Astrocyte (in vitro differentiated cells and primary cell): ENCODE measurements at places on chromosomes 16 and 17.
A peak's percentile ranks its signal among the peaks of the same experiment; 100 is the strongest.

GRCh38 chr16:2924901-2925755, 13.4 kb downstream of the FLYWCH1 start:
- DNase-seq = no peak

DNA sequence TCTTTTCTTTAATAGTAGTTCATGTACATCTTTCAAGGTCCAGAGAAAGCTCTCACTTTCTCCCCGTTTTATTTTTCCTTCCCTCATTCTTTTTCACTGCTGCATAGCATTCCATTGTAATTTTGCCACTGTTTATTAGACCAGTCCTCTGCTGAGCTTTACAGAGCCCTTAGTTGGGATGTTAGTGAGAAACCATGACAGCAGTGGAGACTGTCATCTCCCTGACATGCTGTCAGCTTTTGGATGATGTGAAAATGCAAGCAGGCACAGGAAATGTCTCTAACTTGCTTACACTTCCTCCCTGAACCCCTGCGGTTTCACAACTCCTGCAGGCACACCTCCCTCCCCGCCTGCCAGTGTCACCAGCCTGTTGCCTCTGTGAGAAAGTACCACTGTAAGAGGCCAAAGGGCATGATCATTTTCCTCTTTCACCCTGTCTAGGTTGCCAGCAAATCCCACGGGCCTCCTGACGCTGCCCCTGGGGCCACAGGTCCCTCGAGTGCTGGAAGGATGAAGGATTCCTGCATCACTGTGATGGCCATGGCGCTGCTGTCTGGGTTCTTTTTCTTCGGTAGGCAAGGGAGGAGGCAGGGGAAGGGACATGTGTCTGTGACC, at the start of gene ITGAL:
TSS of gene ITGAL (plus strand) at position 415 of the 615 bp plus-strand sequence. CDS start at position 511, 96 bp downstream.
- no peak for DNase-seq

DNA sequence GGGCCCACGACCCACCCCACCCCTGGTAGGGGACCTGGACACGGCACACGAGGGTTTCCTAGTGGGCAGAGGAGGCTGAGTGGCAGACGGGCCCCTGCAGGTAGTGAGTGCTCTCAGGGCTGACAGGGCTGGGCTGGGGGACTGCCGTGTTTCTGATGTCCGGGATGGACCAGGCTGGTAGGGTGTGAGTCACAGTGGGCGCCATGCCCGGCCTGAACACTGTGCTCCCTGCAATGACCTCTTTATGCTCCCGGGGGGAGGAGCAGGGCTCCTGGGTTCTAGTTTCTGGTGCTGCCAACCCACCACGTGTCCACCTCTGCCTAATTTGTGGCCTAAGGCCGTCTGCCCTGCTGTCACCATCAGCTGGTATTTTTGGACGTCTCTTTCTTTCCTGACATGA, 26.3 kb downstream of the ARHGAP23 start:
- DNase-seq = peak; percentile 67

DNA sequence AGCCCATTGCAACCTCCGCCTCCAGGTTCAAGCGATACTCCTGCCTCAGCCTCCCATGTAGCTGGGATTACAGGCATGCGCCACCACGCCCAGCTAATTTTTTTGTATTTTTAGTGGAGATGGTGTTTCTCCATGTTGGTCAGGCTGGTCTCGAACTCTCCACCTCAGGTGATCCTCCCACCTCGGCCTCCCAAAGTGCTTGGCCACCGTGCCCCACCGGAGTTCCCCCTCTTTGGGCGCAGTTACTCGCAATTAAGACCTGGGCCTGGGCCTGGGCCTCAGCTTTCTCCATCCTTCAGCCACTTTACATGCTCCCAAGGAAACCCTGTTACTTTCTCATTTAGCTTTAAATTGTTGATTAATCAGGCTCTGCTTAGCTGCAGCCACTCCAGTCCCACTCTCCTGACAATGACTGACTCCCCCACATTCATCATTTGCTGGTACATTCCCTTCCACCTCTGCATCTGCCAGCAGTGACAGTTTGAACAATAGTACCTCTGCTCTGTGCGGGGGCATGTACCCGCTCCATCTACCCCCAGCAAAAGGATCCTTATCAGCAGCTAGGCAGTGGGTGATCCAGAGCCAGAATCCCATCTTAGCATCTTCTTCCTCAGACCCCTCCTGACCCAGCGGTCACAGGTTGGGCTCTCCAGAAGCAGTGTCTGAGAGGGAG, 47.2 kb upstream of the SLC47A1 start:
- no peak for DNase-seq

GRCh38 chr17:8474826-8475225, 39.1 kb downstream of the NDEL1 start:
- DNase-seq = no peak

DNA sequence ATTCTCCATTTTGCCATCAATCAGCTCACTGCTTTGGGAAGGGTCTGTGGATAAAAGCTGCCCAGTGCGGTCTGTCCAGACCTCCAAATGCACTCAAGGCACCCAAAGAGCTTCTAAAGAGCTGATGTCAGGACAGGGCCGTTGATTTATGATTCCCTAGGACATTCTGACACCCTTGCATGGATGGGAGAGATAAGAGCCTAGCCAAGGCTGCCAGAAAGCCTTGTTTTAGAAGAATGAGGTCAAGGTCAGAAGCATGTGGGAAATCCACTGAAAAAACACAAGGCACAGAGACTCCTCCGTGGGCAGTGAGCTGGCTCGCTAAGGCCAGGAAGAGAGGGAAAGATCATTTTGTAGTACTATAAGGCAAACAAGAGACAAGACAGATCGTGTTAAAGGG, 214.0 kb downstream of the CDH11 start:
- DNase-seq = peak; percentile 87
